ENCODE measurements at places on chromosomes 1 and 21.

DNA sequence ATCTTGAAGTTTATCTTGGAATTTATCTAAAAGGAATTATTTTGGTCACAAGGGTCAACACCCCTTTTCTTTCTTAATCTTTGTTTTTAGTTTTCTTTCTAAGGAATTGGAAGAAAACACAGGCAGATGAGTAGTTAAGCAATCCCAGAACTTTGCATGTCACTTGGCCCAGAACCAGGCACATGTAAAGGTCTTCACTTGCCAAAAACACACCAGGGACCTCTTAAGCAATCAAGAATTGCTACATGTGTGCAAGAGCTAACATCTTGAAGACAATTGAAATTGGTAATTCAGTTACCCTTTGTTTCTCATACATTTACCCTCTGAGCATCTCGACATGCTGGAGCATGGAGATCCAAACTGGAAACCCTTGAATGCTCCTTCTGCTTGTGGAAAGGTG is 114.2 kb downstream of the ZC3H11B start:
- DNase-seq = no peak

- no peak for DNase-seq
Observed at GRCh38 chr1:205496661-205497060, 7.8 kb upstream of the CDK18 start.

DNA sequence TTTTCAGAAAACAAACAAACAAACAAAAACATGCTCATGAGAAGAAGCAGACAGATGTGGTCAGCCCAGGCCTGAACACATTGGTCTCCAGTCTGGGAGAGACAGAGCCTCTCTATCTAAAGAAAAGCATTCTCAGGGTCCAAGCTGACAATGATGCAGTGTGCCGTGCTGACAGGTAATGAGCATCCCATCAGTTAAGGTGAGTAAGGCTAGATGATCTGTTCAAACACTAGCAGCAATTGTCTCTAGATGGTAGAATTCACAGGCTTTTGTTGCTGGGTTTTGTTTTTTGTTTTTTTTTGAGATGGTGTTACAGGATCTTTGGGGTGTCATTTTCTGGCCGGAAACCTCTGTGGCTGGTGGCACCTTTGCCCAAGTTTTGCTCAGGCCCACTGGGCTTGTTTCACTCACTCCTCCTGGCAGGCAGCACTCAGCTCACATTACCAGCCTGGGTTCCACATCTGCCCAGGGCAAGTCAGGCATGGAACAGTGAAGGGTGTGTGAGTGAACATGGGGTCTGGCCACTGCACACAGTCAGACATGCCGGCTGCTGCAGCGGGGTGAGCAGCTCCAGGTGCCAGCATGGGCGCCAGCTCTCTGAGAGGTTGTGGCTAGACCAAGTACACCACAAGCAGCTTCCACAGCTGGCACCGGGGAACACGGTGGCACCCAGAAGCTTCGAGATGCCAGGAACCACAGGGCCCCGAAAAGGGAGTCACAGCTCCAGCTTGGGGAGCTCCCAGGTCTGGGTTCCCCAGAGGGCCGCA is 2.5 kb upstream of the C1QA start:
- no peak for DNase-seq

- peak; percentile 1 for DNase-seq
Observed at GRCh38 chr21:21688889-21689288, 690.7 kb downstream of the NCAM2 start.

DNA sequence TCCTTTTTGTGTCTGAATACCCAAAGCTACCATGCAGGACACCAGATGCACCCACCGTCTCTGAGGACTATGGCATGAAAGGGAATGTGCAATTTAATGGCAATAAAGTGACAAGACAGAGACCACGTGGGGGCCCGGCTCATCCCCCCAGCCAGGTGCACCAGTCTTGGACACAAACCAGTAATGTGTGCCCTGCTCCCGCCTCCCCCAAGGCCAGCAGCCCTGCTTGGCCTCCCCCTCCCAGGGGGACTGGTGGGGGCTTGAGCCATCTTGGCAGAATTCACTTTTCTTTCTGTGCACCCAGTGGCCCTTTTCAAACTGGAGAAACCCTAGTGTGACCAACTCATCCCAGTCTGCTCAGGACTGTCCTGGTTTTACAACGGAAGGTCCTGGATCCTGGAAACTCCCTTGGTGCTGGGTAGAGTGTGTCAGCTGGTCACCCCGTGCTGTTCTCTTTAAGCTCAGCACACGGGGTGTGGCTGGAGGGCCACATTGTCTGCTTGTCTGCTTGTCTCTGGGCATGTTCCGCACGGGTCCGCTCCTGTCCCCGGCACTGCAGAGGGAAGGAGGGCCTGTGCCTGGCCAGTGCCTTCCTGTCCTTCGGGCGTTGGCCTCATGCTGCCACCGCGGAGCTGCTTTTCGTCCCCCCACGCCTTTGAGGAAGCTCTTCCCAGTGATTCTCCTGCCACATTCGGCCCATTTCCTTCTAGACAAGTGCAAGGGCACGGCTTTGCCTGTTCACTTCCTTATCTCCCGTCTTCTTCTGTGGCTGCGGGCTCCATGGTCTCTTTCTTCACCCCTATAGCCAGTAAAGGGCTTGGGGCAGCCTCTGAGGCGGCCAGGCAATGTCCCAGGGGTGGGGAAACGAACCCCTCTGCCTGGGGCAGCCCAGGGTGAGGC is 45.8 kb upstream of the TTC34 start:
- no peak for DNase-seq

DNA sequence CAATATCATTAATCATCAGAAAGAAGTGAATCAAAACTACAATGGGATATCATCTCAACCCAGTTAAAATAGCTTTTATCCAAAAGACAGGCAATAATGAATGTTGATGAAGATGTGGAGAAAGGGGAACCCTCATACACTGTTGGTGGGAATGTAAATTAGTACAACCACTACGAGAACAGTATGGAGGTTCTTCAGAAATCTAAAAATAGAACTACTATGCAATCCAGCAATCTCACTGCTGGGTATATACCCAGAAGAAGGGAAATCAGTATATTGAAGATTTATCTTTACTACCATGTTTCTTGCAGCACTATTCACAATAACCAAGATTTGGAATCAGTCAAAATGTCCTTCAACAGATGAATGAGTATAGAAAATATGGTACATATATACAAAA is 189.8 kb downstream of the HHIPL2 start:
- no peak for DNase-seq

DNA sequence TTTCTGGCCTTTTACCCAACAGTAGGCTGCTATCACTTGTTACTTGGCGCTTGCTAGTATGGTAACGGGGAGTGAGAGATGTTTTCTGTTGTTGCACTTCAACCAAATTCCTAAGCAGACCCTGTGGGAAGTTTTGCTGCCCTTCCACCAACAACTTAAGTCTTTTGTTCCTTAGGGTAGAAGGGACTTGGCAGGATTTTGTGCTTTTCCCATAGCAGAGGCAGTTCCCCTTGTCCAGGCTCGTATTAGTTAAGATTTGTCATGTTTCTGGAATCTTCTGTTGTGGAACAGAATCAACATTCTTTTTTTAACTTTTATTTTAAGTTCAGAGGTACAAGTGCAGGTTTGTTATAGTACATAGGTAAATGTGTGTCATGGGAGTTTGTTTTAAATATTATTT is 73.2 kb upstream of the SGIP1 start:
- no peak for DNase-seq

- DNase-seq = no peak
Observed at GRCh38 chr1:53572065-53572814, 113.0 kb downstream of the DMRTB1 start.

DNA sequence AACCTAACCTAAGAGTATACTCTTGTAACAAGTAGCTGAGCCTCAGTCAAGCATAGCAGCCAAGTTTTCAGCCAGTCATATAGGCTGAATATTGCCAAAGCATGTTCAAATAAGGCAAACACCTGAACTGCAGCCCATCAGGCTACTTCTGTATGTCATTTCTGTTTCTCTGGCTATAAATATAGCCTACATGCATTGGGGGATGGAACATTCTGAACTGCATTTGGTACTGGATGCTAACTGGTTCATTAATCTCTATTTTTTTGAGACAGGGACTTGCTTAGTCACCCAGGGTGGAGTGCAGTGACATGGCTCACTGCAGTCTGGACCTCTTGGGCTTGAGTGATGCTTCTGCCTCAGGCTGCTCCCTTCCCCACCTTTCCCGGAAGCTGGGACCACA is 37.3 kb downstream of the MAST2 start:
- no peak for DNase-seq

DNA sequence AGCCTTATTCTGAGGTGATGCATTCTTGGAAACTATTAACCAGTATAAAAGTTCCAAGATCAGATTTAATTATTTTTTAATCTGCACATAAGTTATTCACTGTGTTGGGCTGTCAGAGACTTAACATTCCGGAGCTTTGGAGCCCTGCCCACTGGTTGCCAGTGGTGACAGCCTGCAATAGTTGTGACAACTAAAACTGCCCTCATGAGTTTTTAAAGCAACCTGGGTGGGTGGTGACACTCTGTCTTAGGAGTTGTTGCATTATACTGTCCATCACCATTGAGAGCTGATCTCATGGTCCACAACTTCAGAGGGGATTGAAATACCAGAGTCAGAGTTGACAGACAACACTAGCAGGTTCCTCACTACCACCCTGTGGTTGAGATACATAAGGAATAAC is 653.9 kb upstream of the USP24 start:
- no peak for DNase-seq

- no peak for DNase-seq
Observed at GRCh38 chr1:165234149-165234548, 122.4 kb downstream of the LMX1A start.

DNA sequence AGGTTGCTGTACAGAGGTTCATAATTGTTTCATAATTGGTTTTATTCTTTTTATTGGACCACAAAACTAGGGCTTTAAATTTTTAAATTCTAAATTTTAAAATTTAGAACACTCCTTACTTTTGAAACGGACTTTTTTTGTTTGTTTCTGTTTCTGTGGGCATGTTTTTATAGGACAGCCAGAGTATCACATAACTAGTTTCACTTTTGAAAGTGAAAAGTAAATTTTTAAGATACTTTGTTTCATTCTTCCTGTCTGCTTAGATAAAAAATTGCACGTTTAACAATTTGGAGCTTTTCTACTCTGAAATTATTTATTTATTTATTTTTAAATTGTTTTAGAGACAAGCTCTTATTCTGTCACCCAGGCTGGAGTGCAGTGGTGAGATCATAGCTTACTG is 29.7 kb downstream of the MDM4 start:
- DNase-seq = no peak

- no peak for DNase-seq
Observed at GRCh38 chr1:23124259-23125026, 44.2 kb downstream of the LUZP1 start.

All from iPS DF 6.9 (cell line).